CD4-positive, alpha-beta memory T cell (primary cell): ENCODE measurements at places on chromosomes 2 and 18.

GRCh38 chr2:141001750-141002149 lies 1129.1 kb downstream of the LRP1B start:
- no peak for DNase-seq

DNA sequence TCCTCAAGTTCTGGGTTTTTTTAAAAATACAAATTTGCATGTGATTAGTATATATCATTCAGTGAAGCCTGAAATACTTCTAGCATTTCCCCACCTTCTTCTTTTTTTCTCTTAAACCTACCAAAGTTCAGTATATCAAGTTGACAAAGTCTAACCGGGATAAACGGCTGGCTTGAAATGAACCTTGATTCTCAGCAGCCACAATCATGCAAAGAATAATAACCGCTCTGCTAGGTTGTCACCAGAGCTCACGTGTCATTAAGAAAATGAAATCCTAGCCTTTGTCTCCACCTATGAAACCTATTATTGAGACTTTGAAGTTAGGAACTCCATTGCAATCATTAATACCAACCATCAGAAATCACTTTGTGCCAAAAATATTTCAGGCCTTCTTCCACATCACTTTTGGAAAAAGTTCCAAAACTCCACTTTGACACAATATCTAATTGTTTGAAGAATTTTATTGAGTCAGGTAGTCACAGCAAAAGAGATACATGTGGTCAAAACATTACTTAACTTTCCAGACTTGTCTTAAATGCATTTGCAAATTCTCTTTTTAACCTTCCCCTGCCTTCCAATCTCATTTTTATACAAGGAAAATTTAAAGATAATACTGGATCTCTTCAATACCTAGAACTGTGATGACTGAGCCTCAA lies 285.6 kb upstream of the ACVR2A start:
- no peak for DNase-seq

GRCh38 chr2:40431600-40431955 lies 20.3 kb downstream of the SLC8A1 start:
- no peak for DNase-seq

DNA sequence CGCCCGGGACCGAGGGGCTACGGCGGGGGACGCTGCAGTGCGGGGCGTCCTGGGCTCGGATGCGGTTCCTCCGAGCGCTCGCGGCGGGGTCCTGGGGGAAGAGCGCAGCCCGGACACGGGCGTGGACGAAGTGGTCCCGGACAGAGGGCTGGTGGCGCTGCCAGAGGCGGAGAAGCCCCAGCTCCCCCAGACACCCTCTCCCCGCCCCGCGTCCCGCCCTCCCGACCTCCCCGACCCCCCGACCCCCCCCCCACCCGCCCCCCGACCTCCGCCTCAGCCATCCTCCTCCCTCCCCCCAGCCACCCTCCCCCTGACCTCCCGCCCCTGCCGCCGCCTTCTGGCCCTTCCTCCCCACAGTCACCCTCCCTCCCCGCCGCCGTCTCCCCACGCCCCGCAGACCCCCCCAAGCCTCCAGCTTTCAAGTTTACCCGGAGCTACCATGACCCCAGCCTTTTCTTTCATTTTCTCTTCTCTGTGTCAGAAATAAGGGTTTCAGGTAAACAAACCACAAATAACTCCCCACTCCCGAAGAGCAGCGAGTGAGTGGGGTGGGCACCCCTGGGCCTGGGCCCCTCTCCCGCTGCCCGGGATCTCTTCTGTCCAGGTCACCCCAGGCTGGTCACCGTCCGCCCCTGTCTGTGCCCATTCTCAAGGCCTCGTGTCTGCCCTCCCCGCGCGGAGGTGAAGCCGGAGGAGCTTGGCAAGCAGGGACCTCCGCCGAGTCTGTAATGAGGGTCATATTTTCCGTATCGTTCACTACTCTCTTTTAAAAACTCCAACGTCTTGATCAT lies 5.1 kb downstream of the NFATC1 start:
- peak; percentile 62 for DNase-seq

DNA sequence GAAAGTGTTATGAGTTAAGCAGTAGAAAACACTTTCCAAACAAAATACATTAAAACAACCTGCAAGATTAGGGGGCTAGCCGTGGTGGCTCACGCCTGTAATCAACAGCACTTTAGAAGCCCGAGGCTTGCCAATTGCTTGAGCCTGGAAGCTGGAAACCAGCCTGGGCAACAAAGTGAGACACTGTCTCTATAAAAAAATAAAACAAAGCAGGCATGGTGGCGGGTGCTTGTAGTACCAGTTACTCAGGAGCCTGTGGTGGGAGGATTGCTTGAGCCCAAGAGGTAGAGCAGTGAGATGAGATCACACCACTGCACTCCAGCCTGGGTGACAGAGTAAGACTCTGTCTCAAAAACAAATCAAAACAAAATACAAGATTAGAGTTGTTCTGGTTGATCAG lies 208.3 kb downstream of the ERBB4 start:
- no peak for DNase-seq

- no peak for DNase-seq
Measured at GRCh38 chr2:123578016-123578415, 447.1 kb upstream of the CNTNAP5 start.

- no peak for DNase-seq
Measured at GRCh38 chr18:26460449-26461091, 87.8 kb downstream of the KCTD1 start.

GRCh38 chr2:15846626-15847025 lies 93.7 kb upstream of the MYCN start:
- DNase-seq, result no peak

DNA sequence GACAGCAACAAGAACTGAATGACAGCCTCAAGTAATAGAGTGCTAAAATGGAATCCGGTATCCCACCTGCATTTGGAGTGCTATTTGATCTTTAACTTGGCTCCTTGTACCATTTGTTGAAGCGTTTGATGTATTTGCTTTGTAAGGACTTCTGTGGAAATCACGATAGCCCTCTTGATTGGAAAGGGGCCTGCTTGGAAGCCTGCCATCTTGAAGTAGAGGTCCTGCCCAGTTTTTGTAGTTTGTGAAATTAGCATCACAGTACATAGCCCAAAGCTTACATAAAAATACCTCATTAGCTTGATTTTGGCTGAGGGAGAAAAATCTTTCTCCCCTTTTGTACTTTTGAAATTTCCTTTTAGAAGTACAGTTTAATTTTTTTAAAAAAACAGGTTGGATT lies 2.7 kb downstream of the CDCA7 start:
- no peak for DNase-seq

DNA sequence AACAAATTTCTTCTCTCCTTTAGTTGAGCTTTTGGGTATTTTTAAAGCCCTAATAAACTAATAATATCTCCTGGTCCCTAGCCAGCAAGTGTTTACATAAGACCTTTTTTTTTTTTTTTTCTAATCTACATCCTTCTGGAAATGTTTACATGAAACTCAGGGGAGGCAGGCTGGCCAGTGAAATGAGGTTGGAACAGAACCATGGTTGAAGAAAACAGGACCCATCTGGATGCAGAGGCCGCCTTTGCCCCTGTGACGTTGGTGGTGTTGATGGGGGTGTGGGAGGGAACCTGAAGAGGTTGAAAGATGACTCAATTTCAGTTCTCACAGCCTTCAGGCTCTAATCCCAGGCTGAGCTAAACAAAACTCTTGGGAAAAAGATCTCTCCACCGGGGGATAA lies 118.5 kb downstream of the NRP2 start:
- no peak for DNase-seq

DNA sequence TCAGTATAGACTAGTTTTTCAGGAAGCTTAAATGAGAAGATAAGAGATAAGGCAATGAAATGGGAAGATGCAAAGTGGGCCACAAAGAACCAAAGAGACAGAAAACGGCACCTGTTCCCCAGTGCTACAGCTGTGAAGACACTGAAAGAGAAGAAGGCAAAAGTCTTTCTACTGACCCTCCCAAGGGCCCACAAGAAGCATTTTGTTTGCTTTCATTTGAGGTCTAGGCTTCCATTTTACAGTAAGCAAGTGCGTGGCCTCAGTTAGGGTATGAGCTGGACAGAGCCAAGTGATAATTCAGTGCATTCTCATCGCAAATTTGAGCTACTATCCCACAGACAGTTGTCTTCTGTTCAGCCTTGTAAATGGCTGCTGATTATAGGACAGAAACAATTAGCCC lies 53.4 kb upstream of the STK17B start:
- DNase-seq, result no peak

- no peak for DNase-seq
Measured at GRCh38 chr2:19667085-19667484, 234.7 kb downstream of the TTC32 start.

- no peak for DNase-seq
Measured at GRCh38 chr2:215817046-215817445, 196.3 kb downstream of the MREG start.

DNA sequence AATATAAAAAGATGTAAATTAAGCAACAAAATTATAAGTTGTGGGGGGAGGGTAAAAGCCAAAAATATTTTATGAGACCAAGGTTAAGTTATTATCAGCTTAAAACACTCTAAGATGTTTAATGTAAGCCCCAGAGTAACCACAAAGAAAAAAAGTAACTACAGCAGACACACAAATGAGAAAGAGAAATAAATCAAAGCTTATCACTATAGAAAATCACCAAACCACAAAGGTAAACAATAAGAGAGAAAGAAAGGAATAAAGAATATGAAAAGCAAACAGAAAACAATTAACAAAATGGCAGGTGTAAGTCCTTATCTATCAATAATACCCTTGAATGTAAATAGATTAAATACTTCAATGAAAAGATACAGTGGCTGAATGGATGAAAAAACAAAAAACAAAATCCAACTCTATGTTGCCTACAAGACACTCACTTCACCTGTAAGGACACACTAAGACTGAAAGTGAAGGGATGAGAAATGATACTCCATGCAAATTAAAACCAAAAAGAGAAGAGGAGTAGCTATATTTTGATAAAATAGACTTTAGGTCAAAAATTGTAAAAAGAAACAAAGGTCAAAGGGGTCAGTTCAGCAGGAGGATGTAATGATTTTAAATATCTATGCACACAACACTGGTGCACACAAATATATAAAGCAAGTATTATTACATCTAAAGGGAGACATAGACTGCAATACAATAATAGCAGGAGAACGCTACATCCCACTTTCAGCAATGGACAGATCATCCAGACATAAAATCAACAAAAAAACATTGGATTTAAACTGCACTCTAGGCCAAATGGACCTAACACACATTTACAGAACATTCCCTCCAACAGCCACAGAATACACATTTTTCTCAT lies 80.7 kb downstream of the PTPN2 start:
- no peak for DNase-seq

GRCh38 chr2:129758784-129759471 lies 220.5 kb upstream of the RAB6C start:
- no peak for DNase-seq

DNA sequence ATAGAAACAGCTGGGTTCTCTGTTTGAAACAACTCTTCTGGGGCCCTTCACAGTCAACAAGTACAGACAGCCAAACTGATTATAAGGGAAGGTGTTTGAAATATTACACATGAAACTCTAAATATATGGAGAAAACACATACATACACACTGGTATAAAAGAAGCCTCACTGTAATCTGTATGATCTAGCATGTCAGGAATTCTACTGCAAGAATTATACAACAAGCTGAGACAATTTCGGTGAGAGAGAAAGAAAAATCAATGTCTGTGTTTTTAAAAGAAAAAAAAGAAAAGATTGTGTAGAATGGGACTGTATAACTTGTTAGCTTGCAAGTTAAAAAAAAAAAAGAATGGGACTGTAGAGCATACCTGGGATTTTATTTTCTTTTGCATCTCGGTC lies 26.3 kb downstream of the IRS1 start:
- DNase-seq, result no peak

DNA sequence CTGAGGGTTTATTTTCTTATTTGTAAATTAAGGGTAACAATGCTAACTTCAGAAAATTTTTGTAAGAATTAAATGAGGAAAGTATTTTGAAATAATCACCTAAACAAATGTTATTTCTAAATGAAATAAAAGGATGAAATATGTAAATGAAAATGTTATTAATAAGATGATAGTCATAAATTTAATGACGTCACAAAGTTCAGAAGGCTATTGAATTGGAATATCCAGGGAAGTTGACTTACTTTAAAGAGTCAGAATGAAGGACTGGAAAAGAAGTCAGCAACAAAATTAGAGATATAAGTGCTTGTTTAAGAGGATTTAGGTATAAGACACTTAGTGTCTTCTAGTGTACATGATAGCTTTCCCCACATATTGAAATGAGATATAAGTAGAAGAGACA lies 732.6 kb upstream of the CDH7 start:
- no peak for DNase-seq

- no peak for DNase-seq
Measured at GRCh38 chr18:73742957-73743356, 404.7 kb downstream of the FBXO15 start.

- DNase-seq, result peak; percentile 55
Measured at GRCh38 chr2:105545730-105546627, 147.1 kb upstream of the FHL2 start.

- DNase-seq, result no peak
Measured at GRCh38 chr18:53909668-53910067, 314.8 kb downstream of the MBD2 start.

DNA sequence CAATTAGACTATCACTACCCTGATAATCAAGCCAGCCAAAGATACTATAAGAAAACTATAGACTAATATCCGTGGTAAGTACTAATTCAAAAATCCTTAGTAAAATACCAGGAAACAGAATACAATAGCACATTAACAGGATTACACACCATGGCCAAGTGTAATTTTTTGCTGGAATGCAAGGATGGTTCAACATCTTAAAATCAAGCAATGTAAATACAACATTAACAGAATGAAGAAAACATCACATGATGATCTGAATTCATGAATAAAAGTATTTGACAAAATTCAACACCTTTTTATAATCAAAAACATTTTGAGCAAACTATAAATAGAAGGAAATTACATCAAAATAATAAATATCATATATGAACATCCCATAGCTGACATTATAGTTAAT lies 350.7 kb upstream of the LRRTM1 start:
- no peak for DNase-seq

GRCh38 chr2:137975280-137976271 lies 11.3 kb downstream of the HNMT start:
- no peak for DNase-seq
